ENCODE measurements at places on chromosomes 13 and 19. TPM values are rescaled to one million over a fixed set of nuclear protein-coding genes. Genes with fewer than 3 reads are reported as not detected.

GRCh38 chr13:31242367-31242766 is 42.6 kb downstream of the B3GLCT start:
- H3K4me3 ChIP-seq, result no peak overlapping the region
- DNase-seq, result no peak
- H3K27me3 ChIP-seq, result no peaks in the 10 kb centered on the region
- H3K27ac ChIP-seq, result no peak overlapping the region

DNA sequence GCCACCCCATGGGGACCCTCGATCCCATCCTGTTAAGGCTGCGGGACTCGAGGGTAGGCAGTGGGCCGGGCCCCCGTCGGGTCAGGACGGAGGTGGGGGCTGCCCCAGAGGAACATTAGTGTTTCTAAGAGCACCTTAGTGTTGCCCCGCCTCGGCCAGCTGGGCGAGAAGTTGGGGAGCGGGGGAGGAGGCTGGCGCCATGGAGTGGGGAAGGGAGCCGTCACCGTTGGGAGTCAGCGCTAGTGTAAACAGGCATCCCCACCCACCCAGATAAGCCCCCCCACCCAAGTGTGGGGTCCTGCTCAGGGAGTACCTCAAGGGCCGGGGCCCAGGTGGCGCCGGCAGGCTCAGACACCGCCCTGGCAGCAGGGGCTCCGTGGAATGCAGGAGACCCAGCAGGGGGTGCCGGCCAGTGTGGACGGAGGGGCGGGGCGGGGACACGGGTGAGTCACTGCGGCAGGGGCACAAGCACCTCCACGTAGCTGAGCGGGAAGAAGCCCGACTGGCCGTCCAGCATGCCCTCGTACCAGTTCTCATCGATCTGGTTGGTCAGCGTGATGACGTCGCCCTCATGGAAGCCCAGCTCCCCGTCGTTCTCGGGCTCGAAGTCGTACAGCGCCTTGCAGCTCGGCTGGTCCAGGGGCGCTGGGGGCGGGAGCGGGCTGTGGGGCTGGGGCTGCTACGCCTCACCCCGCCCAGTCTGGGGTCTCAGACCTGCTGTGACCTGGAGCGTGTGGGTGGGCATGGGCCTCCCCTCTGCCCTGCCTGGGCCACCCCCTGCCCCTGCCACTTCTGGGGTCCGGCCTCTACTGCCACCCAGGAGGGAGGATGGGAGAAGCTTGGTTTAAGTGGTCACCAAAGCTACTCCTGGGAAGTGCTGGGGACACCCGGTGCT is 18.0 kb downstream of the MPND start:
- no peak overlapping the region for H3K4me3 ChIP-seq
- H3K27me3 ChIP-seq, result no peaks in the 10 kb centered on the region
- peaks cover 4% of the 10 kb centered on the region for H3K36me3 ChIP-seq
- no peak for DNase-seq
- H3K4me1 ChIP-seq, result no peaks in the 10 kb centered on the region
- no peak overlapping the region for H3K27ac ChIP-seq

- H3K4me3 ChIP-seq, result no peak overlapping the region
- DNase-seq, result no peak
- peaks cover 6% of the 10 kb centered on the region for H3K36me3 ChIP-seq
- no peaks in the 10 kb centered on the region for H3K27me3 ChIP-seq
Observed at GRCh38 chr13:75607447-75607846, 28.7 kb upstream of the LMO7 start.

- no peak for DNase-seq
- H3K27me3 ChIP-seq, result peaks cover 5% of the 10 kb centered on the region
- no peak overlapping the region for H3K27ac ChIP-seq
- H3K36me3 ChIP-seq, result no peaks in the 10 kb centered on the region
Observed at GRCh38 chr19:31002518-31003244, 346.6 kb downstream of the TSHZ3 start.

GRCh38 chr19:51141181-51141580 is 920 bp upstream of the SIGLEC7 start:
- H3K27ac ChIP-seq, result no peak overlapping the region
- H3K27me3 ChIP-seq, result no peaks in the 10 kb centered on the region
- H3K4me1 ChIP-seq, result peaks cover 20% of the 10 kb centered on the region
- H3K4me3 ChIP-seq, result no peak overlapping the region
- no peaks in the 10 kb centered on the region for H3K36me3 ChIP-seq

The CCDC8 gene
- total RNA-seq, result not detected

The CEACAM20 gene
- total RNA-seq, result not detected

Data from activated CD8-positive, alpha-beta T cell treated with anti-CD3 and anti-CD28 coated beads for 36 hours (primary cell).